Hippocampal formation (tissue), 2 donors: ENCODE measurements at places on chromosomes 11 and 22.
A peak's percentile ranks its signal among the peaks of the same experiment; 100 is the strongest.

DNA sequence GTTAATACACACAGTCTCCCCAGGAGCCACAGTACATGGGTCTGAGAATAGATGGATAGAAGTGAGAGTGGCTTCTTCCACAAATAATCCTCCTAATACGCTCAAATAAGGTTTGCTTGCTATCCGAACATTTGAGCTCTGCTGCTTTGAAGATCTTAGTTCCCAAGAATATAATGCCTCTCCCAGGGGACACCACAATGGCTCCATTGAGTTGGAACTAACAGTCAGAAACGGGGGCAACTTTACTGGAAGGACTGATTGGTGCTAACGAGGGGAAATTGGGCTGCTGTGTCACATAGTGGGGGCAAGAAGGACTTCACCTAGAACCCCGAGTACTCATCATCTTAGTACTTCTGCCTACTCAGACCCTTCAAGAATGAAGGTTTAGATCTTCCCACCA is 66.2 kb downstream of the IGLL5 start:
- DNase-seq: no peak

DNA sequence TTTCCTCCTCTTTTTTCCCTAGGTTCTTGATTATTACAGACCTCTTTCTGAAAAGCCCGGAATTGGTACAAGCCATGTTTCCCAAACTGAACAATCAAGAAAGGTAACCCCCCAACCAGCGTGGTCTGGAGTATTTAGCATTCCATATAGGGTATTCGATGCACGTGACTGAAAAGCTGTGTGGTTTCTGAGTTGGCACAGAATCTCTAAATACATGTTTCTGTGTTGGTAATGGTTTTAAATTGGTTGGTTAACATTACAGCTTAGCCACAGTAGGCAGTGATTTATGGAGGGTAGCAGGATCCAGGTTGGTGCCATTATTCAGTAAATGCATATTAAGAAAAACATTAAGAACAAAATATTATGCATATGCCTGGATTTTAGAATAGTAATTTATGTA is 46.8 kb downstream of the ATXN10 start:
- no peak for DNase-seq

DNA sequence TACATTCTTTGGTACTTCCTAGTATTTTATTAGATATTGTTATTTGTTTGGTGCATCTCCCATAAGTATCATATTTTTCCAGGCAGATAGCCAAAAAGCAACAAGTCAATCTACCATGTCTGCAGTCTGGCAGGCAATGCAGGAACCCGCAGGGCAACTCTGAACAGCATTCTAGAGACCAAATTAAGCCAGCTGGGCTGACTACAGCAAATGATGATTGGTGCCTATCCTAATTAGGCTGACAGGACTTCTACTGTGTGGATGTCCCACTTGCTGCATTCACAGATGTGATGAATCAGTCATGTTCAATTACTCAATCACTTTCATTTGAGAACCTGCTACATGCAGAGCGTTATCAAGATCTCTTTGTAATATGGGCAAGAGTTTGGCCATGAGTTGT is 40.3 kb upstream of the AMOTL1 start:
- DNase-seq: no peak

DNA sequence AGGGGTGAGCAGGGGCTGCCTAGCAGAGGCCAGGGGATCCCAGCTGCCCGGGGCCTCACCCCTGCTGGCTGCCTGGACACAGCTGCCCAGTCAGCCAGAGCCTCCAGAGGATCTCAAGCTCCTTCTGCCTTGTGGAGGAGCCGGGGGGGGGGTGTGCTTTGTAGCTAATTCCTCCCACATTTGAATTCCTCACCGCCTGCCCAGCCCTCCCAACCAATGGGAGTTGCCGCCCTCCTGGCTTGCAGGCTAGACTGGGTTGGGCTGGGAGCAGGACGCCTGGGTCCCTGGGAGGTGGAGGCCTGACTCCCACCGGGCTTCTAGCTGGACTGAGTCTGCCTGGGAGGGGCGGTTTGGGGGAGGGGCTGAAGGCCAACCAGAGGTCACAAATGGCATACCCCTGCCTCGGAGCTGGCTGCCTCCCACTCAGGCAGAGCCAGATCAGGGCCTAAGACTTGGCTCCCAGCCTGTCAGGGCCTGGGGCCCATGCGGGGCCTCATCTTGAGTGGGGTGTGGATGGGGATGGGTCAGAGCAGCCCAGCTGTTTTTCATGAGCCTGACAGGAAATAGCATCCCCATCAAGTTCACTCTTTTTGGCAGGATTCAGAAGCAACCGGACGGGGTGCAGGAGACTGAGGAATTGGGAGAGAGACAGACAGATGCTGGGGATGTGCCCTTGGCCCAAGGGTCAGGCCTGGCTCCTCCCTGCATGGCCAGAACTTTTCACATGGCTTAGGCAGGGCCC is 29.2 kb upstream of the PDE2A start:
- DNase-seq: no peak

- no peak for DNase-seq
Measured at GRCh38 chr22:29080106-29080975, 7.5 kb downstream of the KREMEN1 start.

GRCh38 chr11:34650528-34650927 is 29.6 kb downstream of the EHF start:
- no peak for DNase-seq

DNA sequence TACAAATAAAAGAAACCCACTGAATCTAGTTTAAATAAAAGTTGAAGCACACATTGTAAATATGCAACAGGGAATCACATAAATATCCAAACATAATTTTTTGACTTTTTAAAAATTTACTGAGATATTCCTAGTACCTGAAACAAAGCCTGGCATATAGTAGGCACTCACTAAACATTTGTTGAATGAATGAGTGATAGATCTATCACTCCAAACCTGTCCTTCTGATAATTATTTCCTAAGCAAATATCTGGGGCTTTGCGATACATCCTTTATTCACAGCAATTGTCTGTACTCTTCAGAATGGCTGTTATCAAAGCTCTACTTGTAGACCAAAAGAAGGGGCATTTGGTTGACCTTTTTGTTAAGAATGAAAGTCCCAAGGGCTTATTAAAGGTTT is 2.6 kb upstream of the PSMA1 start:
- DNase-seq: no peak

DNA sequence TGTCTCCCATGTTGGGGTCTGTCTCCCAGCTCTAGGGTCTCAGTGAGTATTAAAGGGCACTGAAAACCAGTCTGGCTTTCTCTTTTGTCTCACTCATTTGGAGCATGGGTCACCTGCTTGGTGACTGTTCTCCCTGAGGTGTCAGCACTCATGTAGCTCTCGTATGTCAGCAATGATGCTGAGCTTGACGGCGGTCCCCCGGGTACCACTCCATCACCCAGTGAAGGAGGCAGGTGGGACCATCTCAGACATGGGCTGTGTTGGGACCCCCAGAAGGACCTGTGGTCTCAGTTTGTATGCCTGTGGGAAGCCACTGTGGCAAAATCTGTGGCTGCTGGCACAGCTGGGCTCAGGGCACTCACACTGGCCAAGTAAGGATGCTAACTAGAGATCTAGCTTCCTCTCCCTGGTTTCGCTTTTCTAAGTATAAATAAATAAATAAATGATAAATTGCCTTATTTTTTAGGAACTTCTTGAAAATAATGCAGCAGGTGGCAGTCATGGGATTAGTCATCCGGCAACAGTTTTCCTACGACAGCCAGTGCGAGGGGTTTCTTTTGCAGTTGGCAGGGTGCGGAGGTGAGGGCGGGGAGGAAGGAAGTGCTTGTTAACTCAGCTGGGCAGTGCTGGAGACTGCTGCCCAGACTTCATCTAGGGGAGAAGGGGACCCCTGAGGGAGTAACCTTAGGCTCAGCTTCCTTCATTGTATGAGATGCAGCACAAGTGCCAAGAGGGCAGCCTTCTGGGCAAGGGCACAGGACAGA is 48.8 kb downstream of the OSBP2 start:
- no peak for DNase-seq

DNA sequence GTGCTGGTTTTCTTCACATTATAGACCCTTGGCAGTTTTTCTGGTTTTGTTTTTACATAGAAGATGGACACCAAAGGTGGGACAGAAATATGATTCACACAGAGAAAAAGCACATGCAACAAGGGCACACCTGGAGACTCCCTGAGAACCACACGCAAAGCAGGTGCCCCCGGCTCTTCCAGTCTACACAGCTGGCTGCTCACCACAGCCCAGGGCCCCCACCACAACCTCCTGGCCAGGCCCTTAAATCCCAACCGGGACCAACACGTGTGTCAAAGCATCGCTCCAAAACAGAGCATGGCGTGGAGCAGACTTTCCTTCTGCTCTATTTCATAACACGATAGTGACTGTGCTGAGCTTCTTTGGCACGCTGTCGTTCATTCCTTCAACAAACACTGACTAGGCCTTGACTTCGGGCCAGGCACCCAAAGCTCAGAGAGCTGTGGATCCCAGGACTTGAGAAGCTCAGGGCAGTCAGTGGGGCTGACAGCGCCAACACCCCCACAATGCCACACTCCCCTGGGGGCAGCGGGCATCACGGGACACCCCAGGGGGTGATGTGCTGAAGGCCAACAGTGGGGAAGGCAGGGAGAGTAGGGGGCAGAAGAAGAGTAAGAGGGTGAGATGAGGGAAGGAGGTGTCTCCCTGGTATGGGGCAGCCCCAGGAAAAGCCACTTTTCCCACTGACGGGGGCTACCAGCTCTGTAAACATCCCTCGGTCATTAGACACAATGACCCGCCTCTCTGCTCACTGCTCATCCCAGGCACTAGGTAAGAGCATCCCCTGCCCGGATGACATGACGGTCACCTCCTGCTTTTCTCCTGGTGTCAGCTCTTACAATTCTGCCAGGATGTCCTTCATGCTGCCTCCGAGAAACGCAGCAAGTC is 26.0 kb downstream of the CELSR1 start:
- DNase-seq: no peak

DNA sequence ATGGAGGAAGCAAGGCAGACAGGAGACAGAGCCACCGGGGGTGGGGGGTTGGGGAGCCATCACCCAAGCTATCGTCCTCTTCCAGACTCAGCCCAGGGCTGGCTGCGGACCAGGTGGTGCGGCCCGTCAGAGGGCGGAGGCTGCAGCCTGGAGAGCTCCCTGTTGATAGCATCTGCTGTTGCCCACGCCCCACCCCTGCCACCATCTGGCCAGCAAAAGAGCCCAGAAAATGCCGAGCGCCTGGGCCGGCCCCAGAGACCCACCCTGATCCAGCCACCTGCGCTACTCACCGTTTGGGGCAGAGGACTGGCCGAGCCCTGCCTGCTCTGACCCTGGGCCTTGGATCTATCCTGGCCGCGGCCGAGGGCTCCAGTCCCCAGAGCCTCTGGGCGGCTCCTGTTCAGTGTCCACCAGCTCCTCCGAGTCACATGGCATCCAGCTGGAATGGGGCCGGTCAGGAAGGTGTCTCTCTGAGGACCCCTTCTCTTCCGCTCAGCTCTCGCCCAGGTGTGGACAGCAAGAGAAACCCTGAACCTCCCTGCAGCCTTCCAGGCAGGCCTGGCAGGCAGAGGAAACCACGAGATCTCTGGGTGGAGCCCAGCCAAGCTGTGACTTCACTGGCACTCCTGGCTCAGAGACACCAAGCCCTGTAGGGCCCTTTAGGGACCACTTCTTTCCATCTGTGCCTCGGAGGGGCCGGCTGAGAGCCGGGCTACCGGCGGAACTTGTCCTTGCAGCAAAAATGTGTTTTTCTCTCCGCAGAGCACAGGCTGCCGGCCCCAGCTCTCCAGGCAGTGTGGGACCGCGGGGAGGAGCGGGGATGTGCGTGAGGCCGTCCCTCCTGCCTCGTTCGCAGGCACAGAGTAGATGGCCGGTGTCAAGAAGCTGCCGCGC is at the start of gene MRGPRE:
Gene MRGPRE (minus strand): TSS at position 567 of the 894 bp plus-strand sequence. CDS start 3,618 bp downstream, outside the sequence.
- DNase-seq: no peak

GRCh38 chr11:9601037-9601875 is 27.8 kb downstream of the WEE1 start:
- peak; percentile 39 for DNase-seq

DNA sequence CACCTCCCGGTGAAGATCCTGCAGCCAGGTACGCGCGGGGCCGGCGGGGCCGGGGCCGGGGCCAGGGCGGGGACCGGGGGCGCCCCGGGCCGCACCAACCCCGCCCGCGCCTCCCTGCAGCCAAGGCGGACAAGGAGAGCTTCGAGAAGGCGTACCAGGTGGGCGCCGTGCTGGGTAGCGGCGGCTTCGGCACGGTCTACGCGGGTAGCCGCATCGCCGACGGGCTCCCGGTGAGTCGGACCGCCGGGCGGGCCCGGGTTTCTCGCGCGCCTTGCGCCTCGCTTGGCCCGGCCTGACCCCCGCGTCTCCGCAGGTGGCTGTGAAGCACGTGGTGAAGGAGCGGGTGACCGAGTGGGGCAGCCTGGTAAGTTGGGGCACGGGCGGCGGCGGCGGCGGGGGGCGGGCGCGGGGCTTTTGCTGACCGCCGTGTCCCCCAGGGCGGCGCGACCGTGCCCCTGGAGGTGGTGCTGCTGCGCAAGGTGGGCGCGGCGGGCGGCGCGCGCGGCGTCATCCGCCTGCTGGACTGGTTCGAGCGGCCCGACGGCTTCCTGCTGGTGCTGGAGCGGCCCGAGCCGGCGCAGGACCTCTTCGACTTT is 531 bp downstream of the PIM3 start:
- peak; percentile 22 for DNase-seq

DNA sequence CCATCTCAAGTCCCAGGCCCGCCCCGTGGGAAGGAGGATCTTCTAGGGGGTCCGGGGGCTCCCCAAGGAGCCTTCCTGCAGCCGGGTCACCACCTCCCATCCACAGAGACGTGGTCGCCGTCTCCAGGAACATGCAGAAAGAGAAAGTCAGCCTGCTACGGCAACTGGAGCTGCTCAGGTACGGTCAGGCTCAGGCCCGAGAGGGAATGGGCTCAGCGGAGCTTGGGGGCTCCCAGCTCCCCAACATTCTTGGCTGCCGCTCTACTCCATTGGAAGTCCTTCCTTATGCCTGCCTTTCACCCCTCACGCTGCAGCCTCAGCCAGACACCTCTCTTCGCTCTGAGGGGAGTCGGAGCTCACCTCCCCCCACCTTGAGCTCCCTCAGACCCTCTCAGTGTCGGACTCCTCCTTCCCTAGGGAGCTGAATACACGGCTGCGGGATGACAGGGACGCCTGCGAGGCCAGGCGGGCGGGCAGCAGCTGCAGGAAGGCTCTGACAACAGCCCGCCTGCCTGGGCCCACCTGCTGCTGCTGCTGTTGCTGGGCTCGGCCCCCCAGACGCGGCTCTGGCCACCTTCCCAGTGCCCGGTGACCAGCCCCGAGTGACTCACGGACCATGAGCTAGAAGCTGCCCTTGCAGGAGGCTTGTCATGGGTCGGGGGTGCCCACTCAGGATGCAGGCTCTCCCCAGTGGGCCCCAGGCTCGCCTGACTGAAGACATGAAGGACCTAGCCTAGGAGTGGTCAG is 1.5 kb upstream of the CD151 start:
- no peak for DNase-seq

DNA sequence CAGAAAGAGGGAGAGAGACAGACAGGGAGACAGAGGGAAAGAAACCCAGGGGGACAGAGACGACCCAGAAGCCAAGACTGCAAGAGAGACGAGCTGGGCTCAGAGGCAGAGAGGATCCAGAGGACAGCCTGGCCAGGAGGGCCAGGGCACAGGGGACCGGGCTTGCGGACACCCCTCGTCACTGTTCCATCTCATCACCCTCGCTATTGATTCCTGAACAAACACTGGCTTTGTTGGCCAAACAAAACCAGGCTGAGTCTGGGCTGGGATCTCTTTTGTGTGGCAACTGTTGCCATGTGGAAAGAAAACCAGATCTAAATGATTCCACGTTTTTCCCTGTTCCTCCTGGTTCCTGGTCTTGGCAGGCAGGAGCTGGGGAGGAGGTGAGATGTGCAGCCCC is 339.4 kb downstream of the MN1 start:
- peak; percentile 67 for DNase-seq

GRCh38 chr22:16819249-16819648 is 6.0 kb downstream of the XKR3 start:
- DNase-seq: no peak

GRCh38 chr11:122342089-122342744 is 226.2 kb upstream of the BLID start:
- no peak for DNase-seq

- DNase-seq: no peak
Measured at GRCh38 chr22:44891293-44891747, 118.5 kb downstream of the PHF21B start.
